ENCODE measurements at places on chromosomes 2 and 18. TPM values are rescaled to one million over a fixed set of nuclear protein-coding genes. Genes with fewer than 3 reads are reported as not detected.

Gene ANTXR1
- 24.5 TPM for total RNA-seq

Gene BBS5
- total RNA-seq = 4.6 TPM

Gene TMEM17
- total RNA-seq = 1.5 TPM

Gene NTSR2
- total RNA-seq = not detected

Gene MC5R
- not detected for total RNA-seq

Gene ABCA12
- not detected for total RNA-seq

Gene NFATC1
- 2.7 TPM for total RNA-seq

Gene NLRC4
- total RNA-seq = not detected

Gene FBXO36
- 4.2 TPM for total RNA-seq

Gene HOXD10
- total RNA-seq = not detected

Gene GAREM2
- total RNA-seq = 0.45 TPM

Gene POTEJ
- total RNA-seq = not detected

Gene PECR
- 7.0 TPM for total RNA-seq

Gene BMP10
- not detected for total RNA-seq

Gene TIGD1
- 2.1 TPM for total RNA-seq

Gene TLX2
- total RNA-seq = 0.34 TPM

Gene GCG
- total RNA-seq = not detected

Gene SLC9A4
- not detected for total RNA-seq

Gene FHOD3
- total RNA-seq = 2.9 TPM

Gene C2orf68
- total RNA-seq = 12.5 TPM

Gene ZSWIM2
- total RNA-seq = not detected

Gene NMUR1
- total RNA-seq = not detected

Gene ANKRD29
- total RNA-seq = 0.89 TPM

Gene RAX
- not detected for total RNA-seq

Gene PPP4R3B
- 21.6 TPM for total RNA-seq

Gene DUSP19
- 1.2 TPM for total RNA-seq

Gene KRTCAP3
- total RNA-seq = not detected

Gene MGAT4A
- not detected for total RNA-seq

Gene KIF3C
- total RNA-seq = 14.1 TPM

Gene RNF125
- 0.30 TPM for total RNA-seq

Gene RPIA
- 3.1 TPM for total RNA-seq

Gene MPV17
- 115 TPM for total RNA-seq

Gene INHA
- total RNA-seq = not detected
